ENCODE measurements at places on chromosomes 7 and 10.

- peak; percentile 38 for DNase-seq
Observed at GRCh38 chr10:69957886-69958555, 94.6 kb upstream of the MACROH2A2 start.

DNA sequence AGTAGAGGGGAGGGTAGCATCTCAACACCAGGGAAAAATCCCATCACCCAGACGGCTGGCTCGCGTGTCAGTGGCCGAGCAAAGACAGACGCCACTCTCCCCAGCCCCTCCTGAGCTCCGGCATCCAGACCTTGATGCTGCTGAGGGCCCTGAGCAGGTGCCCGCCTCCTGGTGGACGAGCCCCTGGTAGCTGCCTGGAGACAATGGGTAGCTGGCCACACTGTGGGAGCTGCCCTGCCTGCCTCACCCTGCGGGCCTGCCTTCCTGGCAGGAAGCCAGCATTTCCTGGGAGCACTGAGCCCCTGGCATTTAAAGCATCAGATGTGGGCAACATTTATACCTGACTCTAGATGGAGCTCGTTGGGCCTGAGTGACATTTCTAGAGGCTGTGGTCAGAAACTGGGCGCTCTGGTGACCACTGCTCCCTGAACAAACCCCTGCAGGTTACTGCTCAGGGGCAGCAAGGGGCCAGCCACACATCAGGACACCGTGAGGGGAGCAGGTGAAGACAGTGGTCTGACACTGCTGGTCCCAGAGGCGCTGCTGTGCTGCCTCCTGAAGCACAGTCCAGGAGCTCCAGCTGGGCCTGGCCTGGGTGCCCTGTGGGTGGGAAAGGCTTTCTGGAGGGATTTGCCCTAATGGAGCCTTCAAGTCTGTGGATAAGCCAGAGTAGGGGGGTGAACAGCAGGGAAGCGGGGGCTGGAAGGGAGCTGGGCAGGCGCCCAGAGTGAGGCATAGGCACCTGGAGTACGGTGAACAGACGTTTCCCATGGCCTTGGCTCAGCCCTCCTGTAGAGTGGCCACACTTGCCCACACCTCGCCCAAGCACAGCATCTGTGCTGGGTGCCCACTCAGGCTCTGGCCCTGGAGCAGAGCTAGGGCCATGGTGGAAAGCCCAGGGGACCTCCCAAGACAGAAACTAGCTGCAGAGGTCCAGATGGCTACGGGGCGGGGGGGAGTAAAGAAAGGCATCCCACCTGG, 138.7 kb downstream of the MAPK8 start:
- peak; percentile 17 for DNase-seq

DNA sequence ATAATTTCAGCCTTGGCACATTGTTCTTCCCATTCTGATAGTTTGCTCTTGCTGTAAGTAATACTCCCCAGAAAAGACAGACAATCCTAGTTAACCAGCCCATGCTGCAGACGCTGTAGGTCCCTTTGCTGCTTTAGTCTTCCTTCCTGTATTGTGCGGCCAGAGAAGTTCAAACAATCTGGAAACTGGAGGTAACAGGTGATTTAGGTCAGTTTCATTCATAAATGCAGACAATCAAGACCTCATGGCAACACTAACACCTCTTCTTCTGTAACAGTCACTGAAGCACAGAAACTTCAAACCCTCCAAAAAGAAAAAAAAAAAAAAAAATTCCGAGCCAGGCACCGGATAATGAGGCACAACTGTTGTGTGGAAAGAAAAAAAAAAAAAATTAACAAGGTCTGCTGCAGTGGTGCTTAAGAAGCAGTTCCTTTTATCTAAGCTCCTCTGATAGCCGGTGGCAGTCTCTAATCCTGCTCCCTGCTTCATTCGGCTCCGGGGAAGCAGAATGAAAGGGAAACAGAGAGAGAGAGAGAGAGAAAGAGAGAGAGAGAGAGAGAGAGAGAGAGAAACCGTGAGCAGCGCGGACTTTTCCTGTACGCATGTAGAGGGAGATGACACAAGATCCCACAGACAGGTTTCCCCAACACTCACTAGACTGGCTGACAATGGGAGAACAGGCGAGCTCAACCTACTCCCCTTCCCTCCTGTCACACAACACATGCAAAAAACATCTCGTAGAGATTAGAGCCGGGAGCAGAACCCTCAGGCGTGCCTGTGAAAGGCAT, at the start of gene SEMA3A:
Gene SEMA3A (minus strand): TSS at position 306 of the 788 bp plus-strand sequence. CDS start 203 bp downstream, at position 103.
- peak; percentile 36 for DNase-seq

DNA sequence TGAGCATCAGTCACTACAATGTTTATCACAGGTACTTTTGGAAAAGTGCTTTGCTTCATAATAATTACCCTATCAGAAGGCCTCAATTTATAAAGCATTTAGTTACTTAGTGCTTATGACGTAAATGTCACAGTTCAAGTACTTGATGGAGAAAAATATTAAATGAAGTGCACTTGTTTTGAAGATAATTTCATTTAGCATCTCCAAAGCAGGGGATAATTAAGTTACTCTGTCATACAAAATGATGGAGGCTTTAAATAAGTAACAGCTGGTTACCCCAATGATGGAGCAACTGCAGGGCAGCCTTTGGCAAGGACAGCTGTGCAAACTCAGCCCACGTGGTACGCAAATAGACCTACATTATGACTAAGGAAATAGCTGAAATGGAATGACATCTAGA, 768.8 kb downstream of the GRM8 start:
- DNase-seq, result no peak

- DNase-seq, result no peak
Observed at GRCh38 chr7:129391546-129392171, 42.6 kb upstream of the STRIP2 start.

DNA sequence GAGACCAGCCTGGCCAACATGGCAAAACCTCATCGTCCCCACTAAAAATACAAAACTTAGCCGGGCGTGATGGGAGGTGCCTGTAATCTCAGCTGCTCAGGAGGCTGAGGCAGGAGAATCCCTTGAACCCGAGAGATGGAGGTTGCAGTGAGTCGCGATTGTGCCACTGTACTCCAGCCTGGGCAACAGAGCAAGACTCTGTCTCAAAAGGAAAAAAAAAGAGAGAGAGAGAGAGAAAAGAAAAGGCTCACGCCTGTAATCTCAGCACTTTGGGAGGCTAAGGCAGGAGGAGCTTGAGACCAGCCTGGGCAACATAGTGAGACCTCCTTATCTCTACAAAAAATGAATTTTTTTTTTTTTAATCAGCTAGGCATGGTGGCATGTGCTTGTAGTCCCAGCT, 157.6 kb downstream of the CUX1 start:
- no peak for DNase-seq

DNA sequence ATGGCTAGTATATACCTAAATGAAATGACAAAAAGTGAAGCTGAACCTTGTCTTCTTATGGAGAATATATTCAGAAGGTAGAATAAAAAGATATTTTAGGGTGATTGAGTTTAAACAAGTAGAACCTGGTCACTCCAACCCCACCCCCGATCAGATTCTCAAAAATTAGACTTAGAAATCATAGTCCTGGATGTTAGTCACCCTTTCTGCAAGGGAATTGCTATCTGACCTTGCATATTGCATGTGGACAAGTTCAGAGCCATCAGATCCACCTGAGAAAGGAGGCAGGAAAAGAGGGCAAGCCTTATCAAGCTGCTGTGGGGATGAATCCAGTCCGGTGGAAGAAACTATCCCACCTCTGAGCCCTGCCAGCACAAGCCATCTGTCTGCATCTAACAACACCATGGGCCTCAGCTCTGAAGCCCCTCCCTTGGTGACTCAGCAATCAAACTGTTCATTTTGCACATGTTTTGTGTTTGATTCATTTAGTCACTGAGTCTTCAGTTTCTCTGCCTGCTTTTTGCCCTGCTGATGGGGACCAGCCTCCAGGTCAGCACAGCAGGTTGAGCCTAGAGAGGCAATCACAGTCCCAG, 727.3 kb downstream of the AUTS2 start:
- DNase-seq, result peak; percentile 55

DNA sequence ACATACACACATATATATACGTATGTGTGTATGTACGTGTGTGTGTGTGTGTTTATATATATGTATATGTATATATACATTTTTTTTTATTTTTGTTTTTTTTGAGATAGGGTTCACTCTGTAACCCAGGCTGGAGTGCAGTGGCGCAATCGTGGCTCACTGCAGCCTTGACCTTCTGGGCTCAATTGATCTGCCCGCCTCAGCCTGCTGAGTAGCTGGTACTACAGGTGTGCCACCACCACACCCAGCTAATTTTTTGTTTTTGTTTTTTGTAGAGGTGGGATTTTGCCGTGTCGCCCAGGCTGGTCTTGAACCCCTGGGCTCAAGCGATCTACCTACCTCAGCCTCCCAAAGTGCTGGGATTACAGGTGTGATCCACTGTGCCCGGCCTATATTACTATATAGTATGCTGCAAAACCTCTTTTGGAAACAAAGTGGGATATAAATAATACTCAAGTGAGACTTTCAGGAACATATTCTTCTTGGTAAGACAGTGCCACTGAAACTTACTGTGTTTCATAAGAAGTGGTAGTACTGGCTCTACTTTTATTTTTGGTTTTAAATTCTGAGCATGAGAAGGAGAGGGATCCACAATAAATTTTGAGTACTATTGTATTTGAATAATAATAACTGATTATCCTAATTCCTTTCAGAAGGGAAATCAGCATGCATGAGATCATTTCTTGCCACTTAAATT, 51.0 kb downstream of the MLLT10 start:
- no peak for DNase-seq

GRCh38 chr10:75444781-75445386, 13.5 kb downstream of the LRMDA start:
- no peak for DNase-seq

- no peak for DNase-seq
Observed at GRCh38 chr7:89503281-89503680, 651.0 kb upstream of the STEAP1 start.

- DNase-seq, result no peak
Observed at GRCh38 chr7:117659531-117660011, 179.7 kb downstream of the CFTR start.

- DNase-seq, result no peak
Observed at GRCh38 chr7:142636751-142637150, 112.5 kb upstream of the PRSS1 start.

DNA sequence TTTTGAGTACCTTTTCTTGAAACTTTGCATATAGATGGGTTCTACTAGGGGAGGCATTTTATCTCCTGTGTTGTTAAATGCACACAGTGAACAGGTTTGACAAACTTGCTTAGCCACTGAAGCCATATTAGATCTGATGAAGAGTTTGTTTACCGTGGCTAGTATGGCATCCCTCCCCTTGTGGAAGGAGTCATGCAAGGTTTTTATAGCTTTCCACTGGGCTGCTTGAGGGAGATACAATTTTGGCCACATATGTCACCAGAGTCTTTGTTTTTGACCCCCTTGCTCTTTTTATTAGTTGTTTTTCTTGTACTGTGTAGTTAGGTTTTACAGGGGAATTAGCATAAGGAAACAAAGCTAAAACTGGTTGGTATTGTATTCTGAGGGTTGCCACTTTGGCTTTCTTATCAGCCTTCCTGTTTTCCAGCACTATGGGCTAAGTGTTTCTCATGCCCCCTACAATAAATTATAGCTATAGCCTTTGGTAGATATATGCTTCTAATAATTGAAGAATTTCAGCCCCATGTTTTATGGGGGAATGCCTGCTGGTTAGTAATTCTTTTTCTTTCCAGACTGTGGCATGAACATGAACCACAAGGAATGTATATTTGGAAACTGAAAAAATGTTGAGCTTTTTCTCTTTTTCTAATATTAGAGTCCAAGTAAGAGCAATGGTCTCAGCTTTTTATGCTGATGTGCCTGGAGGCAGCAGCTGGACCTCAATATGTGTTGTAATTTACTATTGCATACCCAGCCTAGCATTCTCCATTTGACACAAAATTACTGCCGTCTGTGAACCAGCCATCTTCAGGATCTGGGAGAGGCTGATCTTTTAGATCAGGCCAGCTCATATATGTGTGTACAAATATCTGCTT, 18.4 kb upstream of the STEAP2 start:
- DNase-seq, result no peak

- no peak for DNase-seq
Observed at GRCh38 chr10:14523286-14523685, 192.6 kb upstream of the FRMD4A start.

GRCh38 chr7:92135052-92135889, 994 bp upstream of the CYP51A1 start:
- peak; percentile 36 for DNase-seq

GRCh38 chr10:89342206-89342958, 14.6 kb downstream of the IFIT3 start:
- DNase-seq, result no peak

GRCh38 chr7:99840136-99840869, 12.5 kb downstream of the CYP3A43 start:
- DNase-seq, result no peak

DNA sequence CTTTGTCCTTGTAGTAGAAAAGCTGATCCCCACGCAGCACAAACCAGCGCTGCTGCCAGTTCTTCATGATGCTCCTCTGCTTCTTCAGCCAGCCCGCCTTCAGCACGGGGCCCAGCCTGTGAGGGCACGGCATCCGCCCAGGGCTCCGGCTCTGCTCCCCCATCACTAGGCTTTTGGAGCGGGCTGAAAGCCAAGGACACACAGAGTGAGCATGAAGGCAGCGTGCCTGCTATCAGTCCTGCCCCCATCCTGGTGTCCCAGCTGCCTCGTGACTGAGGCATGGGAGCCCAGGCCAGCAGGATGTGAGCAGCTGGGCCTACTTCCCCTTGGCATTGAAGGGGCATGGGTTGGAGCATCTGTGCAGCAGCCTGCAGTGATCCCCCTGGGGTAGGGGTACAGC, 21.9 kb downstream of the ARHGAP22 start:
- no peak for DNase-seq

- DNase-seq, result no peak
Observed at GRCh38 chr7:98199131-98199530, 12.1 kb upstream of the BHLHA15 start.

DNA sequence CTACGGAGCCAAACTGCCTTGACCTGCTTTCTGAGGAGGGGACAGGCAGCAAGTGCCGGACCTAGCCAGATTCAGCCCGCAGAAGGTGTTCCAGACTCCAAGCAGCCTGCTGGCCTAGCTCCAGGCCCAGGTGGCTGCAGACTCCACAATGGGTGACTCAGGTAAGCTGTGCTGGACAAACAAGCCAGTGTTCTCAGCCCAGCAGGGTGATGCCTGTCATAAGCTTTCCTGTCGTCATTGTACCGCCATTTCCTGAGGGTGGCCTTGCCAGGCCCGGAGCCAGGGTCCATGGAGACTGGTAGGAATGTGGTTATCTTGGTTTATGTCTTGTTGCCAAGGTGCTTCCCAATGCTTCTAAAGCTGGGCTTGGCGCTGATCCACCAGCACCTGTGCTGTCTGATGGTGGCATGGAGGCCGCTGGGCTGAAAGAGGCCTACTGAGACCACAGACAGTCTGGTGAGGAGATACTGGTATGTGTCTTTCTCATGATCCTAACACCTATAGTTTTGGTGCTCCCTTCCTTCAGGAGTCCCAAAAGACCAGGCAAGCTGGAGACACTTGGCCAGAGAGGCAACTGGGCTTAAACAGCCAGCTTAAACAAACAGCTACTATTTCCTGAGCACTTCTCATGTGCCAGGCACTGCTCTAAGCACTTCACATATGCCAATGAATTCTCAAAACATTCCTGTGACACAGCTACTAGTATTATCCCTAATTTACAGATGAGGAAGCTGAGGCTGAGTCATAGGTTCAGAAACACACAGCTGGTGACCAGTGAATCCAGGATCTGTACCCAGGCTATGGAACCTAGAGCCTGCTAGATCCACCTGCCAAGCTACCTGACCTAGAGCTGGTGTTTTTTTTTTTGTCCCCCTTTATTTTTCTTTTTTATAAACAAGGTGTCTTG, 42.0 kb downstream of the ZC3HC1 start:
- DNase-seq, result no peak

Measured in NCI-H446 (cell line).